Epithelial cell of proximal tubule (primary cell): ENCODE measurements at places on chromosomes 16 and 17.

- DNase-seq, result no peak
Observed at GRCh38 chr16:29645694-29646187, 17.3 kb upstream of the SPN start.

DNA sequence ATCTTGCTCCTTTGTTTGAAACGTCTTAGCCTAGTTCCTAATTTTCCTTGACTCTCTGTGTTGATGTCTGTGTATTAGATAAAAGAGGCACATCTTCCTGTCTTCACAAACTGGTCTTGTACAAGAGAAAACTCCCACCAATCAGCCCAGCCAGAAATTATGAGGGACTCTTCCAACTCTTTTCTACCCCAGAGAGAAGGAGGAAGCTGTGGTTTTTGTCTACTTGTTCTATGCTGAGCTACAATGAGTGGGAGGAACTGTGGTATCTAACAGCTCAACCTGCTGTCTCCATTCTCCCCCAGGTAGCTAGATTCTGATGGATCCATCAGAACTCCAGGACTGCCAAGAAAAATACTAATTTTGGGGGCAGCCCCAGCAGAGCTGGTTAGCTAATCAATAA, 392.5 kb downstream of the HS3ST3B1 start:
- DNase-seq, result no peak

GRCh38 chr16:2527071-2527783, 4.0 kb downstream of the CEMP1 start:
- DNase-seq, result no peak

GRCh38 chr17:12990041-12990808, 27.6 kb downstream of the ELAC2 start:
- DNase-seq, result no peak

- no peak for DNase-seq
Observed at GRCh38 chr17:46182961-46183360, 10.3 kb downstream of the KANSL1 start.

DNA sequence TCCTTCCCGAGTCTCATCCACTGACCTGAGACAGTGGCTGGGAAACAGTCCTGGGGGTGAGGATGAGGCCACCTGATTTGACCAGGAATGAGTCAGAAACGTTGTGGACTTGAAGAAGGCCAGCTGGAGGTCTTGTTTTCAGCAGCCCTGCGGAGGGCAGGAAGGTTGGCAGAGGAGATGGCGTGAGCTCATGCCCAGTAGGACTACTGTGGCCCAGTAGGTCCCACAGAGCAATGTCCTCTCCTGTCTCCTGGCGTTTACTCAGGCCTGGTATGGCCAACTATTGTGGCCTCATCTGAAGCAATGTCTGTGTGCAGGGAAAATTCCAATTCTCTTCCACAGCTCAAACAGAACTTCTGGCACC, 84.1 kb upstream of the DNAJA2 start:
- no peak for DNase-seq

- no peak for DNase-seq
Observed at GRCh38 chr16:54437401-54437800, 150.8 kb upstream of the IRX3 start.

DNA sequence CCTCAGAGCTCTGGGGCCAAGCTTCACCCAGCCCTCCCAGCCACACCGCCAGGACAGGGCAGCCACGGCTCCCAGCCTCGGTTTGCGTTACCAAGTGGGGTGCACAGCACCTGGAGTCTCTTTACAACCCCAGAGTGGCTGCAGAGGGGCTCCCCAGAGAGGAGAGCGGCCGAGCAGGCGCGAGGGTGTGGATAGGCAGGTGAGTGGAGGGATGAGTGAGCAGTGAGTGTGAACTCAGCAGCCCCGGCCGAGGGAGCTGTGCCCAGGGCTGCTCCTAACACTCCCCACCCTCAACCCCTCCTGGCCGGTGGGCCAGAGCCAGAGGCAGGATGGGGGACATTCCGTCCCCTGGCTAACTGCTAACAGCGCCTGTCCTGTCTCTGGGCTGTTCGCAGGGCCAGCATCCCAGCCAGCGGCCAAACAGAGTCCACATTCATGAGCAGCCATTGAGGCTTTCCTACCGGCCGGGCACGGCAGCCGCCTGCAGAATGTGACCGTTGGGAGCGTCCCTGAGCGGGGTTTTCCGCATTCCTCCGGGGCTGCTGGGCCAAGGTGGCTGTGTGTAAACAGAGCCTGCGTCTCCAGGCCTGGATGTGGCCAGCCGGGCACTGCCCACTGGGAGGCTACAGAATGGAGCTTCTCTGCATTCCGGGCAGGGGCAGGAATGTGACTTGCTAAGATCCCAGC, 5.3 kb downstream of the ZNF469 start:
- peak; percentile 9 for DNase-seq

- DNase-seq, result no peak
Observed at GRCh38 chr16:14585287-14585686, 44.8 kb downstream of the PARN start.

DNA sequence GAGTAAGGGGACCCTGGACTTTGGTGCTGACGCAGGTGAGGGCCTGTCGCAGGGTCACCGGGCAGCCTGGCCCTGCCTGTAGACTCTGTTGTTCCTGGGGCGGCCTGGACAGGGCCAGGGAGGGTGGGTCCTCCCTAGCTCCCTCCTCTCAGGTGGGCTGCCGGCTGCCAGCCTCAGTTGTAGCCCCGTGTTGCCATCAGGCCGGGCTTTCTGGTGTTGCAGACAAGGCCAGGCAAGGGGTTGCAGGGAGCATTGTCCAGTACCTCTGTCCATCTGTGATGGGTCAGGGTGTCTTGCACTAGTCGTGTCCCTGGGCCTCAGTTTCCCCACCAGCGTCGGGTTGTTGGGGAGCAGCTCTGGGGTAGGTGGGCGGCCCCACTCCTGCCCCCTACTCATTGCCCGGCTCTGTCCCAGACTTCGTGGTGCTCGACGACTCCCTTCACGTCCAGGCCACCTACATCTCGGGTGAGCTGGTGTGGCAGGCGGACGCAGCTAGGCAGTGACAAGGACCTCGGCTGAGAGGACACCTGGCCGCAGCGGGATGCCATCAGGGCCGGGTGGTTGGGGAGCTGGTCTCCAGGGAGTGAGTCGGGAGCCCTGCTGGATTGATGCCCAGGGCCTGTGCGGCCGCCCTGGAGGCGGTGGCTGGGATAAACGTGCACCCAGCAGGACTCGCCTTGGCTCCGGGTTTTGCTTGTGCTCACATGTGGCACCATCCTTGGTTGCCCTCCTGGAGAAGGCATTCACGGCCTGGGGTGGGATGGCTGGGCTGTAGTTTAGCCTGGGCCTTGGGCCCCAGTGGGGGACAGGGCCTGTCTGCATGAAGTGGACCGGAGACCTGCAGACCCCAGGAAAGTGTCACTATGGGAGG, 1.9 kb downstream of the CEMP1 start:
- DNase-seq, result no peak

GRCh38 chr16:21060027-21060510, 90.6 kb downstream of the DNAH3 start:
- no peak for DNase-seq

DNA sequence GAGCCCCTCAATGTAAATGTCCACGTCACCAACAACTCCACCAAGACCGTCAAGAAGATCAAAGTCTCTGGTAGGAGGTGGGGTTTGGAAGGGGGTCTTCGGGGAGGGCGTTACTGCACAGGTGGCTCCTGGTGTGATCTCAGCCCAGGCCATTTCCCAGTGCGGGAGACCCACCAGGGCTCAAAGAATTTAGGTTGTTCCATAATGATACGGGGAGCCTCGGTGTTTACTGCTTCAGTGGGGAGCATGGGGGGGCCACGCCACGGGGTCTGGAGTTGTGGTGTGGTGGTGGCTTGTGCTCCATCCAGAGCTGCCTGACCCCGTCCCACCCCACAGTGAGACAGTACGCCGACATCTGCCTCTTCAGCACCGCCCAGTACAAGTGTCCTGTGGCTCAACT, 7.8 kb downstream of the ARRB2 start:
- DNase-seq, result no peak

DNA sequence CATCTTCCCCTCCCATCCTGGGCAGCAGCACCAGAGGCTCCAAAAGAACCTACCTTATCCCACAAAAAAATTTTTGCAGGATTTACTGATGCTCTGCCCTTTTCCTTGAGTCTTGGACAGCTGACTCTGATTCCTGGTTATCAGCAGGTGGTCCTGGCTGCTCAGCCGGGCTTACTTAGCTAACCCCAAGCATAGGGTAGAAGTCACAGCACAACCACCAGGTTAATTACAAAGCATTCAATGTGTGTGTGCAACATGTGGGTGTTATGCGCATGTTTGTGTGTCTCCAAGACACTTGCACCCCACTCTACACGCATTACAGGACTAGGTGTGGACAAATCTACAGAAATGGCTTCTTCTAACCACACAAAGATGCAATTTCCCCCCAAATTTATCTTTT, 36.3 kb downstream of the PECAM1 start:
- DNase-seq, result no peak

- no peak for DNase-seq
Observed at GRCh38 chr17:47725446-47726111, 7.5 kb upstream of the TBX21 start.

DNA sequence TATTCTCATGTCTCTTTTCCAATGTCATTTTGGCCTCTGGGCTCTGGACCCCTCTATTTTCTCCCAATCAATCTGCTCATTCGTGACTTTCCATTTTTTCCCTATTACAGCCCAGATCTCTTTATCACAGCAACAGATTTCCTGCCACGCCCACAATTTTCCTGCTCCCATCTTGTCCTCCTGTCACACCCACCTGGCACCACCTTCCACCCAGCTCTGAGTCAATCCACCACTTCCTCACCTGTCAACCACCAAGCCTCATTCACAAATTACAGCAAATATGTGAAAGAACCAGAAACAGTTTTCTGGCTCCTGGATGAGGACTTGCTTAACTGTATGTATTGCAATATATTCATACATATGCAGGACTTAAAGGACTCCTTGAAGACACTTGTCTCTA, 311.3 kb downstream of the GRIN2A start:
- DNase-seq, result no peak

DNA sequence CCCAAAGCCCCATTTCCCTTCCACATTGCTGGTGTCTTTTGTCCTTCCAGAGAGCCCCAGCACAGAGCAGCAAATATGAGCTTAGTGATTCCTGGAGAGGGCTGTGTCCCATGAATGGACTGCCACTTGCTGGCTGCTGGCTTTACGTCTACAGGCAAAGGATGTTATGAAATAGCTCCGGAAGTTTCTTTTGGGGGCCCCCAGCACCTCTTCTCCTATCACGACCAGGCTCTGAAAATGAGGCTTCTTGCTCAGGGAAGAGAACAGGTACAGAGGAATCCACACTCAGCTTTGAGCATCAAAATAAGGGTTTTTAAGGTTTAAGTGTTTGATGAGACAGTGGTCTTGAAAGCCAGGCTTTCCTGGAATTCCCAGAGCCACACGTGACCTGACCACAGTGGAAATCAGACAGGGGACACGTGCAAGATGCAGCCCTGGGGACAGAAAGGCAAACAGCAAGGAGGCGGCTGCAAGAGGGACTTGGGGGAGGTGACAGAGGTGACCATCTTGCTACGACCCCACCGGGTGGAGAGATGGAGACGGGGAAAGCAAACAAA, 58.1 kb downstream of the ZDHHC7 start:
- DNase-seq, result no peak

DNA sequence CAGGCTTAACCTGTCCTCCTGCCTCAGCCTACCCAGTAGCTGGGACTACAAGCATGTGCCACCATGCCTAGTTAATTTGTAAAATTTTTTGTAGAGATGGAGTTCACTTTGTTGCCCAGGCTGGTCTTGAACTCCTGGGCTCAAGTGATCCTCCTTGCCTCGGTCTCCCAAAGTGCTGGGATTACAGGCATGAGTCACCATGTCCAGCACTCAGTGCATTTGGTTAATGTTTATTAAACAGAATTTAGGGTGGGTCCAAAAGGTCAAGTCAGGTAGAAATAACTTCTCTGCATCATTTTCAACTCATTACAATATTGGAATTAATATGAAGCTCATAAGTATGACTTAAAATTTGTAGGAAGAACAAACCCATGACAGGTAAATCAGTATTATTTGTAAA, 55.7 kb downstream of the RHOT1 start:
- DNase-seq, result no peak

GRCh38 chr17:75518201-75518600, 1.9 kb downstream of the TSEN54 start:
- DNase-seq, result no peak

GRCh38 chr16:12305847-12306801, 329.6 kb downstream of the SNX29 start:
- DNase-seq, result no peak

GRCh38 chr17:62388856-62389255, 8.5 kb downstream of the EFCAB3 start:
- no peak for DNase-seq

DNA sequence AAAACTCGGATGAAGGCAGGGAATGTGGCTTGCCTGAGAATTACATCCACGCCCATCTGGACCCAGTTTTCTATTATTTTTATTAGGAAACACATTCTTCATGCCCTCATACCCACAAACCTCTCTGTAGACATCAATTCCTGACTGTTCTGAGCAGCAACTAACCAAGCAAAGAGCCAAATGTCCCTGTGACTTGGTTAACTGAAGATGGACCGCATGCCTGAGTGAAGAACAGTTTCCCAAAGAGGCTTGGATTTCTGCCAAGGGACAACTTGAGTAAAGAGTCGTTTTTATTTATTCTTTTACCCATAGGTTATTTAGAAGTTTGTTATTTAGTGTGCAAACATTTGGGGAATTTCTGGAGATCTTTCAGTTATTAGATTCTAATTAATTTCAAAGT, 259.8 kb downstream of the GRIN2A start:
- DNase-seq, result no peak

DNA sequence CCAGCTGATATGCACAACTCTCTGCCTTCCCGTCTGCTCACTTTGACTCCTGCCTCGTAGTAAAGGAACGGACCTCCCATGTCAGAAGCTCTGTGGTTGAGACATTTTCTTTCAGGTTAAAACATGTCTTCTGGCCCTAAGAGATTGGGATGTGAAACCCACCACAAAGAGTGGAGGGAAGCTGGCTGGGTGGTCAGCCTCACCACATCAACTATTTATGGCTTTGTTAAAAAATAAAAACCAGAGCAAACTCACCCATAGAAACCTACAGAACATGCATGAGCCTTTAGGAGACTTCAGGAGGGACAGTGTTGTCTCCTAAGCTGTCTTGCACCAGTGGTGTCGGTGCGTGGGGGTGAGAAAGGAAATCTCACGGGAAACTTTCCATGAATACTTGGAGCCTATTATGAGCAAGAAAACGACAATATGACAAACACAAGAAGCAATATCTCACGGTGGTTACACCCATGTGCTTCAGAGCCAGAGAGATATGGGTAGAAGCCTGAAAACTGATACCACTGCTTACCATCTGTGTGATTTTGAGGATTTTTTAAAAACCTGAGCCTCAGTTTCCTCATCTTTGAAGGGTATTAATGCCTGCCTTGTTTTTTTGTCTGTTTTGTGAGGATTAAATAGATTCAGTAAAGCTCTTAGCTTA, 61.7 kb upstream of the XYLT1 start:
- no peak for DNase-seq

DNA sequence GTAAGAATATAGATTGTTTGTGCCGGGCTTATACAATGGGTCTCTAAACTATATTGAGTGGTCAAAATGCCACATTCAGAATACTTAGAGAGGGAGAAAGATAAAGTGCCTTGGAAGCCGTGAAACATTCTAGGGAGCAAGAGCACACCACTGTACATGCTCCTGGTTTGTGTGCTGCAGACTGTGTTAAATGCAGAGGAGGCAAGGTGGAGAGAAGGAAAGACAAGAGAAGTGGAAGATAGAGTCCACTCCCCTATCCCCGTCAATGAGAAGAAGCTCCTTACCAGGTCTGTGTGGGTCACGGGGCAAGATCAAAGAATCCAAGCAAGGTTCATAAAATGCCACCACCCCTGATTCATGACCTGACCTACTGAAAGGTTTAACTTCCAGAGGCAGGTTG, 267.1 kb upstream of the TBX2 start:
- DNase-seq, result no peak

GRCh38 chr17:81542431-81543338, 9.5 kb downstream of the FAAP100 start:
- no peak for DNase-seq
